Lung microvascular endothelial cell (primary cell): ENCODE measurements at places on chromosomes 5 and 9. TPM values are rescaled to one million over a fixed set of nuclear protein-coding genes. Genes with fewer than 3 reads are reported as not detected.

DNA sequence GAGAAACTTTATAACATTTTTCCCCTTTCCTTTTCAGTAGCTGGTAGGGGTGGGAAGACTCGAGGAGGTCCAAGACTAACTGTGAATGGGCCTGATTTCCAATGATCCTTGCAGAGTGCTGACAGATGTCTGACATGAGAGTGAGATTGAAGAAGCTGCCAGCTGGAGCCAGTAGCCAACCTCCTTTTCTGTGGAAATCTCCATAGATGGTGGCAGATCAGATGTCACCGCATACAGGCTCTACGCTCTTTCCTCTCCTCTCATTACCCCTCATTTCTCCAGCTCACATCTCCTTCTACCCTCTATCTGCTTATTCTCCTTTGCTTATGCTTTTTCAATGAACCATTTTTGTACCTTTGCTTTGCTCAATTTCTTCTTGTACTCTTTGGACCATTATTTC lies 395.2 kb upstream of the TNC start:
- DNase-seq, result no peak

GRCh38 chr5:126872561-126873354 lies 95.8 kb downstream of the LMNB1 start:
- no peak for DNase-seq

- DNase-seq, result peak; percentile 77
These were observed 25.3 kb upstream of the ENHO start for GRCh38 chr9:34547960-34548611.

DNA sequence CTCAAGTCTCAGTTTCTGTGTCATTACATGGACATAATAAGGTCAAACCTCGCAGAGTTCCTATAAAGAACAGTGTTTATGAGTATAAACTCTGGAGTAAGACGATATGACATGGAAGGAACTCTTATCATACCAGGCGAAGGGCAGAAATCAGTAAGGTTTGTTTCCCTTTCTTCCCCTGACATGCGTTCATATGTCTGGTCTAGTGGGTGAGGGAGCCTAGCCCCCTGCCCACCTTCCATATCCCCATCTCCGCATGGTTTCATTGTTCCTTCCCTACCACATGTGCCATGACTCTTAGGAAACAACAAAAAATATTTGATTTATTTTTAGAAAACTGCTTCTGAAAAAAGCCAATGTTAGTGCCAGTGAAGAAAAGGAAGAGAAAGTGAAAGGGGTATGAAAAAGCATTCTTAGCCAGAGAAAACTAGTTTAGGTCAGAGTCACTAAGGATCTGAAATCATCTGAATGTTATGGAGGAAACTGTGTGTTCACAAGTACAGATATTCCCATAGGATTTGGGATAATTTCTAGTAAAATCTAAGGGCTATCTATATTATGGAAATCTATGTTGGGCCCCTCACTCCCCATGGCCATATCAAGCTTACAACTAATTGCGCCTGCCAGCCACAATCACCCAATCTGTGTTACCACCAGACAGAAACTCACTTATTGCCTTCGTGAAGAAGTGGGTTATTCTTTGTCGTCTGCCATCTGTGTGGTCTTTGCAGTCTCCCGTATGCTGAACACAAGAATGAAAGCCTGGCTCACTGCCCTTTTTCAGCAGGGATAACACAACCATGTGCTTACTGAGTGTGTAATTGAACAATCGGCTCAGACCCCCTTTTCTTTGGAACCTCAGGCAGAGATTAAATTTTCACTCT lies 19.9 kb upstream of the HMHB1 start:
- DNase-seq, result no peak

- no peak for DNase-seq
These were observed 108.9 kb upstream of the LHFPL2 start for GRCh38 chr5:78757269-78758053.

- no peak for DNase-seq
These were observed 499.0 kb downstream of the CDH10 start for GRCh38 chr5:24145806-24146205.

DNA sequence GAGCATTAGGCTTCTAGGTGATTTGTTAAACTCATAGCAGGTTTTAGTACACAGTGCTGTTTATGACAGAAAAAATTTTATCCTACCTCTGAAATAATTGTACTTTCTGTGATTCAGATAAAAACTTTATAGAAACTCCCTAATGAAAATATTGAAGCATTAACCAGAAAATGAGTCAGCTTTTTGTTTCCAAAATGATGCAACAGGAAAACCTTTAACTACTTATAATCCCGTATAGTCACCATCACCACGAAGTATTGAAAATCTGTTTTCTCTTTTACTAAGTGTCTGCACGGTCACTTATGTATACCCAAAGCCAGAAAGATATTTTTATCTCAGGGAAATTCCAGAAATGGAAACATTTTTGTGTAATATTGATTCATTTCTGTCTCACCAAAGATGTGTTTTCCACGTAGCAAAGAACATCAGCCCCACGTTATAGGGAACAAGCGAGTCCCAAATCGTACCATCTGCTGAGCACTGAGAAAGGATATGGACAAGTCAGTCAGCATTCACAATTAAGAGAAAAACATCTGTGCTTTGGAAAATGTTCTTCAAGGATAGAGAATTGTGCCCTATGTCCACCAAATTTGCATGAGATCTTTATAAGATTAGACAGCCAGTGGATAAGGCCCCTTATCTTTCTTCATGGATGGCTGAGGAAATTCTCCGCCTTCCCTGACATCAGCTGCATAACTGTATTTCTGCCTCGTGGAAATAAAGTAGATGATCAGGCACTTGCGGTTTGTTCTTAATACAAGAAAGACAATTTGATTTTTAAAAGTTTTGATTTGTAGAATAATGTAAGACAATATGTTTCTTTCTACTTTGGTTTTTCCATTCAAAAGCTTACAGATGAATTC lies 41.9 kb downstream of the TNFAIP8 start:
- peak; percentile 46 for DNase-seq

GRCh38 chr9:133419005-133419404 lies 1.2 kb upstream of the REXO4 start:
- no peak for DNase-seq

- no peak for DNase-seq
These were observed 1.8 kb downstream of the TRIM32 start for GRCh38 chr9:116688806-116689485.

DNA sequence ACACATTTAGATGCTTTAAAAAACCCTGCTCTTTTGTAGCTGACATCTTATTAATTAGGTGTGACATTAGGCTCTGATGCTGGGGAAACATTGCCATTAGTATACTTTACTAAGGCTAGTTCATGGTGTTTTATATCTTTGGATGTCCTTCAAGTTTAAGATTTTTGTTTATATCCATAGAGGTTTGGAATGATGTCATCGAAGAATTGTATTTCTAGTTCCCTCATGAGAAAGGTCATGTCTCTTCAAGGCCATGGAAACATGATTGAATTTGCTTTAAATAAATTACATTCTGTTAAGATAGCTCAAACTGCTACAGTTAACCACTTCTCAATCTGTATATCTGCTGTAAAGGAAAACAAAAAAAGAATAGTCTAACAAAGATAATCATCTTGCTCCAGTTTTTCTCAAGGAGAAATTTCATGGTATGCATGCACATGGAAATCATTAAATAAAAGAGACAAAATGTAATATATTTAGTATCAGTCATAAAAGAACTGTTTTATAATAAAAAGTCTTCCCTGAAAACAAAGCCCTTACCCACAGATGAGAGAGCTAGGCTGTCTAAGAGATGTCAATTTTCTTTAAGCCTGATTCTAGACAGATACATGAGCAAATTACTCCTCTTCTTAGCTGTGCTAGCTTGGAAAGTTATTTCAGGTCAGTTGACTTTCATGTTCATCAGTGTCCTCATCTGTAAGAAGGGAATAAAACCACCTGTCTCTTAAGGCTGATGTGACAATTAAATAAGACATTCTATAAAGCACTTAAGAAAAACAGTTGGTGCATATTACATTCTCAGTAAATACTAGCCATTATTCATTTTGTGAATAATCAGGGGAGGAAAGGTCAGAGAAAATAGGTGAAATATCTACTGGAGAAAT lies 25.0 kb upstream of the STARD4 start:
- DNase-seq, result no peak

DNA sequence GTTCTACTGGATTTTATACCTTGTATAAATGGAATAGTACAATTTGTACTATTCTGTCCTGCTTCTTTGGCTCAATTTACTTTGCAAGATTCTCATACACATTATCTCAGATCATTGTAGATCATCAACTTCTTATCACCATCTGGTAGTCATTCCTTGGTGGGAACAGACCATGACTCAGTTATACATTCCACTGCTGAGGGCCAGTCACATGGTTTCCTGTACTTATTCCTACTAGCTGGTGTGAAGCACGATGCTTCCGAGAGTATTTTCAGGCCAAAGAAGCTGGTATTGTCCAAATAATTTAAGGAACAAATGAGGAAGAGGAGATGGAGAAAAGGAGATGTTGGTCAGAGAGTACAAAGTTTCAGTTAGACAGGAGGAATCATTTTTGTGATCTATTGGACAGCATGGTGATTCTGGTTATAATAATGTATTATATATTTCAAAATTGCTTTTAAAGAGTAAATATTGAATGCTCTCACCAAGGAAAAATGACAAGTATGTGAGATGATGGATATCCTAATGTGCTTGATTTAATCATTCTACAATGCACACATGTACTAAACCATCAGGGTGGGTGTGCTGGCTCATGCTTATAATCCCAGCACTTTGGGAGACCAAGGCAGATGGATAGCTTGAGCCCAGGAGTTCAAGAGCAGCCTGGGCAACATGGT lies 124.1 kb downstream of the SYK start:
- DNase-seq, result peak; percentile 85

GRCh38 chr9:119009249-119009648 lies 360.0 kb downstream of the BRINP1 start:
- no peak for DNase-seq

DNA sequence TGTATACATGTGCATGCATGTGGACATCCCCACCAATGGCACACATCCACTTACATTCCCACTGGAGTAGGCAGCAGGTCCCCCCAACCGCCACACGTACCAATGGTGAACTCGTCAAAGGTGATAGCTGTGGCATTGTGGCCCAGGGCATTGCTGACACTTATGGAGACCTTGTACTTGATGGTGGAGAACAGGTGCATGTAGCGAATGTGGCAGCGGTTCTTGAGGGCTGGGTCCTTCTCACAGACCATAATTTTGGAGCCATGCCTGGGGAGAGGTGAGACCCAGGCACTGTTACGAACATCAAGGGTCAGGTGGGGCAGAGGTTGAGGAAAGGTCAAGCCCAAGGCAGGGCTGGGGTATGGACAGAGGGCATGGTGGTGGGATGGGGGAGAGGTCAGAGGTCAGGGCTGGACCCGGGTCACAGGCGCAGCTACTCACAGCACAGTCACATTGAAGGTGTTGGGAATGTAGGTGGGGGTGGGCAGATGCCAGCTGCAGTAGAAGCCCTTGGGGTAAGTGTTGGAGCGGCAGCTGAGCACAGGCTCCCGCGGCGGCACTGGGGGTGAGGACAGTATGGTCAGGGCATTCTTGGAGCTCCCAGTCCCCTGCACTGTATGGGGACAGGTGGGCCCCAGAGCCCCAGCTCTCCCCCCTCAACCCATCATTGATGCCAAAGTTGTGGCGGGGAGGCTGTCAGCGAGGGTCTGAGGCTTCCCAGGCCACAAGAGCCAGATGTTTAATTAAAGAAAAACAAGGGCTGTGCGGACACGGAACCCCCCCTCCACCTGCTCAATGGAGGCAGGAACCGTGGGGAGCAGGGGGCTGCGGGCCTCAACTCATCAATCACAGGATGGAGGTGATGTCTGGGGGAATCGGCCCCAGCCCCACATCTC lies 31.9 kb downstream of the CNTFR start:
- no peak for DNase-seq

DNA sequence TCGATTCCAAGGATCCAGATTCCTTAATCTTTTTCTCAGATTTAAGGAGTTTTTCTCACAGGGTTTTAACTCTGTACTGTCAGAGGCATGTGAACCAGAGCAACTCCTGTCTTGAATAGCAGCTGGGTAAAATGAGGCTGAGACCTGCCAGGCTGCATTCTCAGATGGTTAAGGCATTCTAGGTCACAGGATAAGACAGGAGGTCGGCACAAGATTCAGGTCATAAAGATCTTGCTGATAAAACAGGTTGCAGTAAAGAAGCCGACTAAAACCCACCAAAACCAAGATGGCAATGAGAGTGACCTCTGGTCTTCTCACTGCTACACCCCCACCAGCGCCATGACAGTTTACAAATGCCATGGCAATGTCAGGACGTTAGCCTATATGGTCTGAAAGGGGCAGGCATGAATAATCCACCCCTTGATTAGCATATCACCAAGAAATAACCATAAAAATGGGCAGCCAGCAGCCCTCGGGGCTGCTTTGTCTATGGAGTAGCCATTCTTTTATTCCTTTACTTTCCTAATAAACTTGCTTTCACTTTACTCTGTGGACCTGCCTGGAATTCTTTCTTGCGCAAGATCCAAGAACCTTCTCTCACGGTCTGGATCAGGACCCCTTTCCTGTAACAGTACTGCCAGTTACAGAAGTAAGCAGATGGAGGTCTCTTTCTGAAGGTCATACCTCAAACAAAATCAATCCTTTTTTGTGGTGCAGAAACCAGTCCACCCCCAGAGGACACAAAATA lies 87.1 kb downstream of the SLC38A9 start:
- DNase-seq, result no peak

DNA sequence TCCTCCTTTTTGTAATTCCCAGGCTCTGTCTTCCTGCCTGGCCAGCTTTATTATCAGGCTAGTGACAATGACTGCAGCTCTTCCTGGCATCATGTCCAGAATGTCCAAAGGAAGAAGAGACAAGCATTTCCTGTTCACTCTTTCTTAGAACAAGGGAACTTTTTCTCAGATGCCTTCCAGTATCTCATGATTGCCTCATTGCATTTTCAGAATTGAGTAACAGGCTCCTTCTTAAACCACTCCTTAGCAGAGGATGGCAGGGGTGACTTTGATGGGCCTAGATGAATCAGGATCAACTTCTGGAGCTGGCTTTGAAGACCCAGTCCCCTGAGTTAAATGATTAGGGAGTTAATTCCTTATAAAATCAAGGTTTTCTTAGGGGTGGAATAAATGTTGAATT lies 92.9 kb upstream of the RASGRF2 start:
- DNase-seq, result no peak

- DNase-seq, result no peak
These were observed 8.6 kb downstream of the HAVCR2 start for GRCh38 chr5:157100140-157100679.

Gene ROPN1L
- total RNA-seq, result 1.1 and 1.4 TPM in 2 replicates

Gene PDZD2
- total RNA-seq, result 0.20 and 1.3 TPM in 2 replicates

Gene NTRK2
- total RNA-seq, result under 0.01 TPM in 2 replicates

Gene TMEM174
- total RNA-seq, result not detected in 2 replicates

Gene PCDHGC4
- 0.65 and 0.79 TPM in 2 replicates for total RNA-seq

Gene GALNT12
- under 0.01 and 0.22 TPM in 2 replicates for total RNA-seq

Gene GPX8
- total RNA-seq, result 2.0 and 22.2 TPM in 2 replicates

Gene CSF1R
- total RNA-seq, result not detected in 2 replicates
